ENCODE measurements at places on chromosomes 4 and X. TPM values are rescaled to one million over a fixed set of nuclear protein-coding genes. Genes with fewer than 3 reads are reported as not detected.

The TMEM47 gene
- 5.4 TPM for total RNA-seq

The TMPRSS11F gene
- not detected for total RNA-seq

The SYTL4 gene
- total RNA-seq, result 16.8 TPM

The RIPPLY1 gene
- not detected for total RNA-seq

The GUCY1B1 gene
- total RNA-seq, result 8.7 TPM

The NHS gene
- 0.13 TPM for total RNA-seq

The BTK gene
- total RNA-seq, result under 0.01 TPM

The BMP3 gene
- total RNA-seq, result not detected

The ESX1 gene
- total RNA-seq, result under 0.01 TPM

The SYN1 gene
- total RNA-seq, result under 0.01 TPM

The COL4A6 gene
- total RNA-seq, result 2.2 TPM

The EPGN gene
- total RNA-seq, result not detected

The PPP1R2C gene
- not detected for total RNA-seq

The CXCL3 gene
- under 0.01 TPM for total RNA-seq

The CCDC149 gene
- total RNA-seq, result 15.8 TPM

The LRP2BP gene
- 0.51 TPM for total RNA-seq

All from dermis microvascular lymphatic vessel endothelial cell (primary cell).